Stimulated activated CD4-positive, alpha-beta T cell treated with anti-CD3 and anti-CD28 coated beads, Interleukin-1b, Interleukin-23, amount 100 ng/mL, for 4 hours (primary cell): ENCODE measurements at places on chromosomes 1 and 21.

DNA sequence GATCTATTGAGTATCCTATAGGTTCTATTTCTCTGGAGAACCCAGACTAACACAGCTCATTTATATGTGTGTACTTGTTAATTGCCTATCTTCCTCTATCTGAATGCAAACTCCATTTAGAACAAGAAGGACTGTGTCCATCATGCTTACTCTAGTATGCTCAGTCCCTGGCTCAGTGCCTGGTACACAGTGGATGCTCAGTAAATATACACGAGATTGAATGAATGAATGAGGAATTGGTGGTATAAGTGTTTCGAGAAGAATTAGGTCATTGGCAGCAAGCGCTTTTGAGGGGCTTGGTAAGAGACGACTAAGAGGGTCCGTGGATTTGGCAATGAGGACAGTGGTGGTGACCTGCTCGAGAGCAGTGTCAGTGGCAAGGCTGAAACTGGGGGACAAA, 112.5 kb downstream of the CSMD2 start:
- DNase-seq, result no peak

GRCh38 chr1:116115476-116116439, 4.6 kb downstream of the MAB21L3 start:
- no peak for DNase-seq

DNA sequence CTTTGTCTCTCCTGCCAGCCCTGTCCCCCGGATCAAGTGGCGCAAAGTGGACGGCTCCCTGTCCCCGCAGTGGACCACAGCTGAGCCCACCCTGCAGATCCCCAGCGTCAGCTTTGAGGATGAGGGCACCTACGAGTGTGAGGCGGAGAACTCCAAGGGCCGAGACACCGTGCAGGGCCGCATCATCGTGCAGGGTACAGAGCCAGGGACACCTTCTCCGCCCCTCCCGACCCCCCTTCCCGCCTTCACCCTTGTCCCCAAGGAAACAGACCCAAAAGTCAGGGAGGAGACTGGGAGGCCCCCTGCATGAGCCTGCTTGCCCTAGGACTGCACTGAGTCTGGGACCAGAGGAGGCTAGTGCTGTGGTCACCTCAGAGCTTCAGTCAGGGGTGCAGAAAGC, 18.2 kb downstream of the CNTN2 start:
- DNase-seq, result no peak

DNA sequence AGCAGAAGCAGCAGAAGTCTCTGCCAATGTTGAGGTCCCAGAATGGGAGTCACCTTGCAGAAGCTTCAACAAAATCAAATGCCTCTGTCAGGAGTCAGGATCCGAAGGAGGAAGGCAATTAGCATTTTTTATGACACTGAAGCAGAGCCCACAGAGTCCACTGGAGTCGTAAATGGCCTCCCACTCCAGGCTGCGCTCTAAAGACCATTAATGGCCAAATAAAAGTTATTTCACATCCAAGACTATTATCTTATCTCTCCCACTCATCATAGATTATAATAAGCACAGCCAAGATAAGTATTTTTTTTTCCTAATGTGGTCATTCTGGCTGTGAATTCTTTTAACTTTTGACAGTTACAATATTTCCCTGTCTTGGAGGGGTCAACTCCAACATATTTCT, 191.1 kb upstream of the C8B start:
- no peak for DNase-seq

DNA sequence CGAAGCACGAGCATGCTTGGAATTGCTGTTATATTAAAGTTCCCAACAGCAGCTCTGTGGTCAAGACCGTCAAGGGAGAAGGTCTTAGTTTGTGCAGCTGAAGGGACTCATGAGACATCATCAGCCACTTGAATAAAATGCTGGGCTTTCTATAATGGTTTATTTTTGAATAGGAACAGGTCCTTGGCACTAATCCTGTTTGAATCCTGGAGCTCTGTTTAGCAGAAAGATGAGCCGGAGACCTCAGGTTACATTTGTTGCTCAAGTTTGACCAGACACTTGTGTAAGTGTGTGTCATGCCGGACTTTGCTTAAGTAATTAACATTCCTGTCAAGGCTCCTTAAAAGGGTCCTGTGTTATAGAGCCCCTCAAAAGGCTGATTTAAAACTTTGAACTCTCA, 186.5 kb downstream of the ROR1 start:
- no peak for DNase-seq

DNA sequence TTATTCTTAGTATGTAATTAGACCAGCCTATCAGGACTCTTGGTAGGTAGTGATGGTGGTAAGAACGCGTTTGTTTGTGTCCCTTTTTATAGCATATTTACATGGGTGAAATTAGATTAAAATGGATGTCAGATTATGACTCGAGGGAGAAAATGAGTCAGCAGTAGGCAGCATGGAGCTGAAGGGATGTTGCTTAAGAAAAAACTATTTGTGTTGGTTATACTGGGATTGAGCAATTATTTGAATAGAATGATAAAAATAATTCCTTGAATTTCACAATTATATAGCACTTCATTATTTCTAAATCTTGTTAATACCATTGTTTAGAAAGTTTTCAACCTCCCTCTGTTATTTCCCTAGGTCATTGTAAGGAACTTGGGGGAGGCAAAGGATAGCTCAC, 348.8 kb downstream of the RYR2 start:
- DNase-seq, result no peak

GRCh38 chr21:44295163-44295573, 4.7 kb upstream of the PFKL start:
- no peak for DNase-seq

DNA sequence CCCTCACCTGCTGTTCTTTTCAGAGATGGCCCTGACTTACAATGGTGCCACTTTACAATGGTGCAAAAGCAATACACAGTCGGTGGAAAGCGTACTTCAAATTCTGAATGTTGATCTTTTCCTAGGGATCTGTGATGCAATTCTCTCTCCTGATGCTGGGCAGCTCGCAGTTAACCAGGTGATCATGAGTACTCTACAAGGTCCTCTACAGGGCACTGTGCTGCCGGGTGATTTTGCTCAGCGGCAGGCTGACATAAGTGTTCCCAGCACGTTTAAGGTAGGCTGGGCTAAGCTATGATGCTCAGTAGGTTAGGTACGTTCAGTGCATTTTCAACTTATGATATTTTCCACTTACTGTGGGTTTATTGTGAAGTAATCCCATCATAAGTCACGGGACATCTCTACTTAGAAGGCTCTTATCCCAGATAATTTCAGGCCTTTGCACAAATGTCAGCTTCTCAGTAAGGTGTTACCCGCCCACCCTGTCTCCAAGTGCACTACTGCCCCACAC, 126.5 kb downstream of the KCNN3 start:
- DNase-seq, result no peak

DNA sequence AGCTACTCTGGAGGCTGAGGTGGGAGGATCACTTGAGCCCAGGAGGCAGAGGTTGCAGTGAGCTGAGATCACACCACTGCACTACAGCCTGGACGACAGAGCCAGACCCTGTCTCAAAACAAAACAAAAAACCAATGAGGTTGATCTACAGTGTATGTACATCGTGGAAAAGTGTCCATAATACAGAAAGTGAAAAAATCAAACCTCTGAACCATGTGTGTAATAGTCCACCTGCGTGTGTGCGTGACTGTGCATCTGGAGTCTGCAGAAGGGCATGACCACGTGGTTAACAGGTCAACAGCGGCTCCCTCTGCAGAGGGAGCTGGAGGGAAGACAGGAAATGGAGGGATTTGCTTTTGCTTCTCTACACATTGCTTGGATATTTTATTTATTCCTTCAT, 32.4 kb upstream of the ENO1 start:
- DNase-seq, result no peak

GRCh38 chr1:112143871-112144441, 154.5 kb upstream of the KCND3 start:
- no peak for DNase-seq
